Activated T-helper 17 cell treated with anti-CD3 and anti-CD28 coated beads, Interleukin-2, amount 50 U/mL, for 72 hours (primary cell): ENCODE measurements at places on chromosomes 7 and 10.

GRCh38 chr10:47047127-47047504 is 135.9 kb downstream of the PTPN20 start:
- no peak for ATAC-seq

DNA sequence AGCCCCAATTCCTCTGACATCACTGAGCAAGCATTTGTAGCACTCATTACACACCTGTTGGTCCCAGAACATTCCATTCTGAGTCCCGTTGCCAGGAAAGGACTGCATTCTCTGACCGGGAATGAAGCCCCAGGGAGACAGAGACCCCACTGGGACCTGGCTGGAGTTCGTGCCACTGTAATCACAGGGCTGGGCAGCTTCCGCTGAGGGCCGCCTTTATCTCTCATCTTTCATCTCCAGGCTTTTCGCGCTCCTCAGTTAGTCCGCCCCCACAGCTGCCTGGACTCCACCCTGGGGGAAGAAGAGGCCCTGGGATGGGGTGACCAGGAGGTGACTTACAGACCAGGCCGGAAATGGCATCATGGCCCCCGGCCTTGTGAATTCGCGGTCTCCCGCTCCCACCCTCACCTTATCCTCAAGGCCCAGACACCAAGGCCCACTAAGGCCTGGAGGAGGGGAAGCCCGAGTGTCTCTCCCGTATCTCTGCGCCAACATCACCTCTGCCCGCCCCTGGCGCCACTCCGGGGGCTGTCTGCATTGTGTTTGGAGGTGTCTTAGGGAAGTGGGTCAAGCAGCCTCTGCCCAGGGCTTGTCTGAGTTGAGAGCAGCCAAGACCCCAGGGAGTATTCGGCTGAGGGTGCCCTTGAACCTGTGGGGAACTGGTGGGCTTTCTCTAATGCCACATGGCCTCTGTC is 75.4 kb downstream of the PROSER2 start:
- ATAC-seq, result no peak

GRCh38 chr7:3196629-3197400 is 104.2 kb upstream of the SDK1 start:
- no peak for ATAC-seq

DNA sequence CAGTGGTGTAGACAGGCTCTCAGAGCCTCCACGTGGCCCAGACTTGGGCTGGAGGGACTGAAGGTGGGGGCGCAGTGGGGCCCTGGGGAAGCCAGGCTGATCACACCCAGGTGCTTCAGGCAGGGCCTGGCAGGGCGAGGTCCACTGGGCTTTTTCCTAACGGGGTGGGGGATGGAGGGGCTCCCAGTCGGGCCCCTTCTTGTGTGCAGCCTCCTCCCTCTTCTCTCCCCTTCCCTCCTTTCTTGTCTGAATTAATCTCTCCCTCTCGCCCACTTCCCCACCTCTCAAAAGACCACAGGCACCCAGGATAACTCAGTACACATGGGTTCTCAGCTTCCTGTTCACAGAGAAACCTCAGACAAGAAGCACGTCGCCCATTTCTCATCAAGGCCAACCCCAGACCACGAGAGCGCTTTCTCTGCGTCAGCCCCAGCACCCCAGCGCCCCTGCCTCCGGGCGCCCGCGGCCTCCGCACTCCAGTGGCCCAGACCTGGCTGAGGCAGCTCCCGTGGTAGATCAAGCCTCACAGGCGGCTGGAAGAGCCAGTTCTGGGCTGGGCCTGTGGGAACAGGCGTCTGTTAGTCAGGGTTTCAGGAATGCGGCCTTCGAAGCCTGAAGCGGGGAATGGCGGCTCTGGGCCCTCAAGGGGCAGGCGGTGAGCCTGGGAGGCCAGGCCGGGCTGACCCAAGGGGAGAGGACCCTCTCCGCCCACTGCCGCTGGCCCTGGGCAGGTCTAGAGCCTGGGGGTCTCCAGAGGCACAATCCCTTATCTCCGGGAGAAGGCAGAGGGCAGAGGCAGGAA is 50.6 kb downstream of the PWWP2B start:
- peak; percentile 79 for ATAC-seq

DNA sequence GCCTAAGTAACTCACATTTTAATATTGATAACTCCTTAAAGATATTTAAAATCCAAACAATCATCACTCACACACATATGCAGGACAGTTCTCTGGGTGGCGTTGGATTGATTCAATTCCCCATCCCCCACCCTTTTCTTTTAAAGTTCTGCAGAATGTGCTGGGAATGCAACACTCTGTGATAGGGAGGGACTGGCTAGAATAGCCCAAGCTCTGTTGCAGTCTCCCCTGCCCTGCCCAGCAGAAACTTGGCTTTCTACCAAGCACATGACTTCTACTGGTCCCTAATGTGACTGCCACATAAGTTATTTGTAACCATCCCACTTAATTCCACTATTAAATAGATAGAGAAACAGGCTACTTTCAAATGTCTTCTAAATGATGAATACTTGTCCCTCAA is 55.2 kb downstream of the TWIST1 start:
- no peak for ATAC-seq

DNA sequence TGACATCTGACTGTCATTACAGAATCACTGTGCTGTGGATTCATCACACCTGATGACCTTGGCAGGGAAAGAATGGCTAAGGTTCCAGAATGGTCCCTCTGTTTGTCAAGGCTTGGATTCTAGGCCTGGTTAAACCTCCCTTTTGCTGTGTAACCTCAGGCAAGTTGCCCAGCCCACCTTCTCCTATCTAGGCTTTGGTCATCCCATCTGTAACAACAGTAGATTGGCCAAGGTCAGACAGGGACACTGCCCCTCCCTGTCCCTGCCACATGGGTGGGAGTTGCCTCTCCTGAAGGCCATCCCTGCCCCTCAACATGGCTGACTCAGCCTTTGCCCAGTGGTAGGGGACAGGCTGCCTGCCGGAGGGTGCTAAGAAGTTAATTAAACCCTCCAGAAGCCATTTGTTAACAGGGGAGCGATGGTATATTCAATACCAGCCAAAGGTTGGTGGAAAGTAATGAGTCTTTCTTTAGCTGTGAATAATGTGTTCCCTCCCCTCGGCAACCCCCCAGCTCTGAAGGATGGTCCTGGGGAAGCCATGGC is 149.8 kb upstream of the PCBD1 start:
- ATAC-seq, result no peak

- no peak for ATAC-seq
These were observed 112.2 kb downstream of the MGMT start for GRCh38 chr10:129579228-129579627.

- no peak for ATAC-seq
These were observed 26.3 kb upstream of the IFRD1 start for GRCh38 chr7:112423987-112424386.

GRCh38 chr10:11610826-11611247 is 613 bp downstream of the USP6NL start:
- ATAC-seq, result peak; percentile 24

DNA sequence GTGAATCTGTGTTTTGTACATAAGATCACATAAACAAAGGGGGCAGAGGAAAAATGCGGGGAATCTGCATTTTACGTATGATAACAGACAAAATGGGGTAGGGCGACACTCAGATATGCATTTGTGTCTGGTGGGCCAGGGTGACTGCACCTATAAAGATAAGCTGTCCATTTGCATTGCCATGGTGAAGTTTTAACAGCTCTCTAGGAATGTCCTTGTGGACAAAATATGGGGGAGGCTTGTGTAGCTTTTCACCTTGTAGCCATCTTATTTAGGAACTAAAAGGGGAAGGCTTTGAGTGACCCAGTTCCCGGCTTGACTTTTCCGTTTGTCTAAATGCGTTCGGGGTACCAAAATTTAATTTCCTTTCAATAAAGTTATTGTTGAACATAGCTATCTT is 92.4 kb upstream of the AGBL3 start:
- ATAC-seq, result no peak

- ATAC-seq, result no peak
These were observed 33.5 kb upstream of the CUL1 start for GRCh38 chr7:148665221-148665620.

GRCh38 chr10:1650542-1651269 is 86.6 kb downstream of the ADARB2 start:
- no peak for ATAC-seq

DNA sequence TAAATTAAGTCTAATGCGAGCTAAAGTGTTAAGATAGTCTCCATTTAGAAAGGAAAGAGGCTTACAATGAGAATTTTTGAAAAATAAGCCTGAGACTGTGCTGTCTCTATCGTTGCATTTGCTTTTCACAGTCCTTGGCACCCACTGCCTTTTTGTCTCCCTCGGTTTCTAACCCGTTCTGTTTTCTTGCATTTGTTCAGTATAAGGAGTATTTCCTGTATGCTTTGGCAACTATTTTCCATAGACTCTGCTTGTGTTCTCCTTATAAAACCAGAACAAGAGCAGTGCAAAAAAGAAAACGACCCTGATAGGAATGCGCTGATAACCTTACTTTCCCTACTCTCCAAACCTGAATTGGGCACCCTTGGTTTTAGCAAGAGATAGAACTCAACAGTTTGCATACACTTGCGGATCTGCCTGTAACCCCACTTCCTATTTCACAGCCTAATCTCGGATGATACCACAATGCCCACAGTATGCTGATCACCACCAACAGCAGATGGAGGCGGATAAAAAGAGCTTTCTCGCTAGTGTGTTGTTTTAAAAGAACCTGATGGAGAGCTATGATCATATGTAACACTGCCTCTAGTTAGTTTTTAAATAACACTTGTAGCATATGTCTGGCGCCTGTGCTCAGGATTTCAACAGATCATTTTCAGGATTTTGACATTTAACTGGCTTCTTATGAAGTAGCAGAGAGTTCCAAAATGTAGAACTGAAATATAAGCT is 1.6 kb upstream of the ARHGAP12 start:
- ATAC-seq, result peak; percentile 18

DNA sequence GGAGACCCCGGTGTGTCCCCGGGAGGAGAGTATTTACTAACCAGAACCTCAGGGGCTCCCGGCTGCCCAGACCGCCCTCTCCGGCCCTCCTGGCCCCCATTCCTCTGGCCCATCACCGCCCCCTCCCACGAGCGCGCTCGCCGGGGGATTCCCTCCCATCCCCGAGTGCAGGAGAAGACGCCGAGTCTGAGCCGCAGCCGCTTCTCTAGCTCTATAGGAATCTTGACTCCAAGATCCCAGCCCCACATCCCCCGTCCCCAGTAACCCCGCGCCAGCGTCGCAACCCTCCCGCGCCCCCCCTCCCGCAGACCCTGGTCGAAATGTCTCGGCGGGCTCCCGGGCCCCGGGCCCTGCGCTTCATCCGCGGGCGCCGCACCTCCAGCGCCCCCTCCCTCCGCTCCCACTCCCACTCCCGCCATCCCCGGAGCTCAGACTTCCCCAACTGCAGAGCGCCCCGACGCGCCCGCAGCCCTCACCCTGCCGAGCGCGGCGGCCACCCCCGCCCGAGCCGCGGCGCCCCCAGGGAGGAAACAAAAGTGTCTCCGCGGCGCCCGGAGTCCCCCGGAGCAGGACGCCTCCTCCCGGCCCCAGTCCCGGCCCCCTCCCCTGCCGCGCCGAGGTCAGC is 541 bp downstream of the ELMO1 start:
- peak; percentile 25 for ATAC-seq

- ATAC-seq, result no peak
These were observed 270.7 kb downstream of the PRPF18 start for GRCh38 chr10:13857451-13857850.
